ENCODE measurements at places on chromosomes 5 and 9. TPM values are rescaled to one million over a fixed set of nuclear protein-coding genes. Genes with fewer than 3 reads are reported as not detected.

GRCh38 chr5:64418013-64418412 lies 87.8 kb upstream of the RGS7BP start:
- no peaks in the 10 kb centered on the region for H3K4me1 ChIP-seq
- no peaks in the 10 kb centered on the region for H3K27me3 ChIP-seq
- no peaks in the 10 kb centered on the region for H3K36me3 ChIP-seq
- no peak overlapping the region for H3K4me3 ChIP-seq
- no peak for DNase-seq

- no peak for DNase-seq
- H3K27me3 ChIP-seq = peaks cover 10% of the 10 kb centered on the region
- no peaks in the 10 kb centered on the region for H3K36me3 ChIP-seq
These were observed 53.4 kb upstream of the GLIS3 start for GRCh38 chr9:4353236-4353635.

DNA sequence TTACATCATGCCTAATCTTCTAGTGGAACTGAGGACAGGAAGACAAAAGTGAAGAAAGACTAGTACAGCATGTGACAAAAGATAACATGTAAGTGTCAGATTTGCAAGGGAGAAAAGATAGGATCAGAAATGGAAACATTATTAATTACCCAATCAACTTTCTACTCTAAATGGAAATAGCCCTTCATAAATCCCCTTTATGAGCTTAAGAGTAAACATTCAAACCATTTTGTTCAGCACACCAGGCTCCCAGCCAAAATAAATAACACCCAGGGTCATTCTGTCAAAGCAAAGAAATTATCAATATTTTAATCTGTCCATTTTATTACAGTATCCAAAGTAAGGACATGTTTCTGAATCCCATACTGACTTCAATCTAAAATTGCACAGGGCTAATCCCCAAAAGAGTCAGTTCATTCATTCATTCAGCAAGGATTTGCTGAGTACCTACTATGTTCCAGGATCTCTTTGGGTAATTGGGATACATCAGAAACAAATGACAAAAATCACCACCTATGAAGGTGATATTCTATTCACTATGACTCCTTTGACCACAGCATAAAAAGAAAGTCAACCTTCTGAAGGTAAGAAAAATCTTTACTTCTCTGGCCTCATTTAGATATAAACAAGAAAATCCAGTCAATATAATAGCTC lies 5.3 kb downstream of the PRELID2 start:
- H3K4me1 ChIP-seq = no peaks in the 10 kb centered on the region
- no peaks in the 10 kb centered on the region for H3K36me3 ChIP-seq
- H3K27ac ChIP-seq = no peak overlapping the region
- peaks cover 16% of the 10 kb centered on the region for H3K27me3 ChIP-seq
- DNase-seq = no peak

DNA sequence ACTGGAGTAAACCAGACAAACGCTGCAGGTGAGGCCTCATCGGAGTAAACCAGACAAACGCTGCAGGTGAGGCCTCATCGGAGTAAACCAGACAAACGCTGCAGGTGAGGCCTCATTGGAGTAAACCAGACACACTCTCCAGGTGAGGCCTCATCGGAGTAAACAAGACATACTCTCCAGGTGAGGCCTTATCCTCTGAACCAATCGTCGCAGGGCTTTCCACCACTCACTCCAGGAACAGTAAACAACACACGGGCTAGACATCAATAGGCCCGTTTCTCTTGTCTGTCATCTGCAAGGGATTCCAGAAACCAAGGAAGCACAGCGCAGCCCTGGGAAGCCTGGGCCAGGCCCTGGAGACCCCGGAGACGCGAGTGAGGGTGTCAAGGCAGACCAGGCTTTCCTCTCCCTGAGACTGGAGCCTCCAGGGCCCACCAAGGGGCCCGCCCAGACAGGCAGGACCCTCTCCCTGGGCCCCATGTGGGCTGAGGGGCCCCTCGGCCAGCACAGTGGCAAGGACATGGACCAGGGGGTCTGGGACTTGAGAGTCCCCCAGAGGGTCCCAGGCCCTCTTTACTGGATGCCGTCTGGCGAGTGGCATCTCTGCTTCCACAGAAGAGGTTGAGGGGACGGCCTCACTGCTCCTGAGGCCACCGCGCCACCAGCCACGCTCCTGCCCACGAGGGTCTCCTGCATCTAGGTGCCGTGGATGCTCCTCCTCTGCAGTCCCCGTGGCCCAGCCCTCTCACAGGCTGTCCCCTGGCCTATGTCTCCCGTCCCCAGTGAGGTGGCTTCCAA lies 26.4 kb upstream of the NSMF start:
- peaks cover 12% of the 10 kb centered on the region for H3K4me1 ChIP-seq
- H3K4me3 ChIP-seq = no peak overlapping the region
- no peaks in the 10 kb centered on the region for H3K36me3 ChIP-seq

DNA sequence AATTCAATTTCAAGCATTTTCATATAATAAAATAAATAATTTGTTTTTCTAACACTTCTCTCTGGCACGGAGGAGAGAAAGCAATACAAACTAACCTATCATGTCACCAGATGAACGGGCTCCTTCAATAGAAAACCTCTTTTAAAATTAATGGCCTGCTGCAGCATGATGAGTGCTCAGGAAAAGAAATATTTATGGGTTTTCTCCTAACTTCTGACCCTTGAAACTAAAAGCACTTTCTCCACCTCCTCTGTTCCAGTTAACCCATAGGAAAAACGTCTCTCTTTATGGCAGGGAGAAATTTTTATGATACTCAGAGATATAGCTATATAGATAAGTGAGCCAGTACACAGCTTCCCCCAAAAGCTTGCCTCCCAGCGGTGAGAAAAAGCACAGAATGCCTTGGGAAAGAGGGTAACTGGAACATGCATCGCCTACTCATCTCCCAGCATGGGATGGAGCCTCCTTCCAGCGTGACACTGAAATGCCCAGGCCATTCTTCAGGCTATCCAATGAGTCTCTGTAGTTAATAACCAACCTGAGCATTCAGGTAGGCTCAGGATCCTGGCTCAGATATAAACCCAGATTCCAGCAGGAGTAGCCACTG lies 963.0 kb upstream of the DMAC1 start:
- H3K27ac ChIP-seq = no peak overlapping the region
- DNase-seq = no peak
- H3K36me3 ChIP-seq = no peaks in the 10 kb centered on the region
- no peaks in the 10 kb centered on the region for H3K27me3 ChIP-seq

GRCh38 chr9:127589955-127590370 lies 22.1 kb upstream of the STXBP1 start:
- H3K36me3 ChIP-seq = no peaks in the 10 kb centered on the region
- H3K4me1 ChIP-seq = peaks cover 5% of the 10 kb centered on the region
- H3K27ac ChIP-seq = no peak overlapping the region
- peaks cover 19% of the 10 kb centered on the region for H3K27me3 ChIP-seq
- DNase-seq = no peak
- H3K4me3 ChIP-seq = no peak overlapping the region

GRCh38 chr5:129935626-129936025 lies 31.4 kb downstream of the CHSY3 start:
- H3K36me3 ChIP-seq = no peaks in the 10 kb centered on the region
- H3K4me3 ChIP-seq = no peak overlapping the region
- H3K27ac ChIP-seq = no peak overlapping the region
- no peaks in the 10 kb centered on the region for H3K27me3 ChIP-seq
- H3K4me1 ChIP-seq = no peaks in the 10 kb centered on the region
- no peak for DNase-seq

DNA sequence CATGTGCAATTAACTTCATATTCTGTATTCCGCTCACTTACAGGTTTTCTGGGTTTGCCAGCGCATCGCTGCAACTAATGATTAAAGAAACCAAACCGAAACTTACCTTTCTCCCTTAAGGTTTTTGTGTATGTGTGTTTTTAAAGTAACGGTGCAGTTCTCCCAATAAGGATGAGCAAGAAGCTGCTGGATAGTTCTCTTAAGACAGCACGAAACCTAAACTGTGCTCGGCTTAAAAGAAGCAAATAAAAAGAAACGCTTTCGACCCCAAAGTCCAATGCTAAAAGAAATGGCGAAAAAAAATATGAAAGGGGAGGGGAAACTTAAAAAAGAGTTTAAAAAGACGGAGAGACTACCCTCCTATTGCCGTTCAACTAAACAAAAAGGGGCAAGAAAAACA lies 340 bp downstream of the ELAVL2 start:
- no peaks in the 10 kb centered on the region for H3K4me1 ChIP-seq
- no peak for DNase-seq
- H3K27ac ChIP-seq = no peak overlapping the region
- peaks cover 25% of the 10 kb centered on the region for H3K27me3 ChIP-seq
- no peak overlapping the region for H3K4me3 ChIP-seq
- no peaks in the 10 kb centered on the region for H3K36me3 ChIP-seq

DNA sequence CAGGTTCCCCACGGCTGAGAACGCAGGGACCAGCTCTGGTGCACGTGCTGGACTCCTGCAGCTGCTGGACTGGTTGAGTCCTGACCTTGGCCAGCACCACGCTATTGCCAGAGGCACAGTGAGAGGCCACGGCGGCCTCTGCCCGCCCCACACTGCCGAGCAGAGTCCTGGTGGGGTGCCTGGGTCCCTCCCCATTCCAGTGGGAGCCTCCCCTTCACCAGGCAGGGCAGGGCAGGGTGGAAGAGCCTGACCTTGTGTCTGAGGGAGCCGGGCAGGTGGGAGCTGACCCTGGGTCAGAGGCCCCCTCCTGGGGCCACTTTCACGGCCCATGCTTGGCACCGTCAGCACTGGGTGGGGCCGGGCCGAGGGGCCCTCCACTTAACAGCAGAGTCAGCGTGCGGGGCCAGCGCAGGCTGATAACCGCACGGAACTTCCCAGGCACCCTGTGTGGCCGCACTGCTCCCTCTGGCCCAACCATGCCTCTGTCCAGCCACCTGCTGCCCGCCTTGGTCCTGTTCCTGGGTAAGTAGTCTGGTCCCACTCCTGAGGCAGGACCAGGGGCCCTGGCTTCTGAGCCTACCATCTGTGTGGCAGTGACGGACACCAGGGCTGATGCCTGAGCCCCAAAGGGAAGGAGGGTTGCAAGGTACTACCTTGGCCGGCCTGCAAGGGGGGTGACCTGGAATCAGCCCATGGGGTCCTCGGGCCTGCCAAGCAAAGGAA lies at the start of gene MAMDC4:
Gene MAMDC4, plus strand, starts transcription at position 406 of the 723 bp plus-strand sequence. Its CDS starts 71 bp downstream, at position 477.
- peaks cover 5% of the 10 kb centered on the region for H3K36me3 ChIP-seq
- peak within 1 kb of the TSS; percentile 65 for H3K4me3 ChIP-seq
- no peaks in the 10 kb centered on the region for H3K4me1 ChIP-seq
- peaks cover 6% of the 10 kb centered on the region for H3K27me3 ChIP-seq
- DNase-seq = no peak
- H3K27ac ChIP-seq = no peak within 1 kb of the TSS

- H3K36me3 ChIP-seq = peaks cover 11% of the 10 kb centered on the region
- no peaks in the 10 kb centered on the region for H3K27me3 ChIP-seq
- H3K4me3 ChIP-seq = no peak overlapping the region
- no peak for DNase-seq
- H3K4me1 ChIP-seq = peaks cover 5% of the 10 kb centered on the region
These were observed 8.9 kb upstream of the TOR4A start for GRCh38 chr9:137268538-137269201.

GRCh38 chr5:62741761-62742160 lies 163.1 kb downstream of the LRRC70 start:
- peaks cover 3% of the 10 kb centered on the region for H3K27me3 ChIP-seq
- no peak overlapping the region for H3K4me3 ChIP-seq
- no peaks in the 10 kb centered on the region for H3K4me1 ChIP-seq
- no peak overlapping the region for H3K27ac ChIP-seq

DNA sequence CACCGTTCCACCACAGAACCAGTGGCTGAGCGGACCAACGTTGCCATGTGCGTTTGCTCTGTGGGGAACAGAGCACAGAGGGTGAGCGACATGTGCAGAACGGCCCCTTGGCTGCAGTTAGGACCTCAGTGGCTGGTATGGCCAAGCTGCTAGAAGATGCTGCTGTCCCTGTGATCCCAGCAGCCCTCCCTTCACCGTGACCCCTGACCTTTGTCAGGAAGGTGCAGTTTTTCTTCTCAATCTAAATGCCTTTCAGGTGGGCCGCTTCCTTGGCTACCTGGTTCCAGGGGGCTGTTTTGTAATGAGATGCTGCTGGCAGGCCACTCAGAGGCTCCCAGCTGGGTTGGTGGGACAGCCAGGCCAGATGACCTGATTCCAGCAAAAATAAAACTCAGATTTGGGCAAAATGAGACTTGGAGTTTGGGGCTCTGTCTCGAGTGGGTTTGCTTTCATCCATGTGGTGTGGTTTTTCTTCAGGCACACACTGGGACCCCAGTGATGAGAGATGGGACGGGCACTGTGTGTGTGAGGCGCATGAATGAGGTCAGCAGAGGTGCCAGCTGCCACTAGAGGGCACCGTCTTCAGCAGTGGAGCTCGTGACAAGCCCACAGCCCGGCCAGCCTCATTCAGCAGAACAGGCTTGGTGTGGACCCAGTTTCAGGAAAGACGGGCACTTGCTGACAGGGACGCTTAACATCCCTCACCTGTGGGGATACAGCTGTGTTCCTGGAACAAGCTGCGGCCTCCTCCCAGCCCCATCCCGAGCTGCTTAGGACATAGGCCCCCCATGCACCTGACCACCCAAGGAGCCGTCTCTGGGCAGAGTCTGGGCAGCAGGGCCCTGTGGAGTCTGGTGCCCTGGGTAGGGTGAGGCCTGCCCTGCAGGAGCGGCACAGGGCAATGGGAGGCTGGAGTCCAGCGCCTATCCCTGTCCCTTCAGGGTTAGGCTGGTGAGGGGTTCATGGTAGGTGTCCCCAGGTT lies 4.1 kb downstream of the MRPS2 start:
- peaks cover 13% of the 10 kb centered on the region for H3K4me1 ChIP-seq

GRCh38 chr5:31823472-31823871 lies 184.5 kb downstream of the PDZD2 start:
- no peaks in the 10 kb centered on the region for H3K36me3 ChIP-seq
- peaks cover 3% of the 10 kb centered on the region for H3K27me3 ChIP-seq
- no peak overlapping the region for H3K27ac ChIP-seq
- H3K4me1 ChIP-seq = peaks cover 4% of the 10 kb centered on the region
- H3K4me3 ChIP-seq = no peak overlapping the region

The ALDH7A1 gene
- 0.76 TPM for total RNA-seq

The AQP3 gene
- total RNA-seq = 3.4 TPM

The C8G gene
- 0.56 TPM for total RNA-seq

The SLC27A6 gene
- not detected for total RNA-seq

The POU5F2 gene
- 1.6 TPM for total RNA-seq

The DBH gene
- total RNA-seq = not detected

The PDE6A gene
- not detected for total RNA-seq

The DMRTA1 gene
- total RNA-seq = not detected

The PHF24 gene
- 0.08 TPM for total RNA-seq

The NOTCH1 gene
- total RNA-seq = 115 TPM

The LHX3 gene
- total RNA-seq = not detected

The FOXI1 gene
- not detected for total RNA-seq

The RNF183 gene
- not detected for total RNA-seq

The QRFP gene
- not detected for total RNA-seq

The PTGES2 gene
- total RNA-seq = 87.7 TPM

Data from activated T-helper 1 cell treated with anti-CD3 and anti-CD28 coated beads, Interleukin-12 subunit alpha, Interleukin-12 subunit beta, Interleukin-2, Interleukin-4 antibody, amounts not matched to agents 30 ng/mL and 10 ng/mL and 1 ng/mL, durations not matched to agents 14 hours and 24 hours and 36 hours (primary cell).